ENCODE measurements at places on chromosomes 4 and X. TPM values are rescaled to one million over a fixed set of nuclear protein-coding genes. Genes with fewer than 3 reads are reported as not detected.
A peak's percentile ranks its signal among the peaks of the same experiment; 100 is the strongest.

- no peak overlapping the region for H3K27ac ChIP-seq
- H3K4me3 ChIP-seq: no peak overlapping the region
- H3K36me3 ChIP-seq: no peaks in the 10 kb centered on the region
- no peak for DNase-seq
- H3K4me1 ChIP-seq: no peaks in the 10 kb centered on the region
- no peaks in the 10 kb centered on the region for H3K27me3 ChIP-seq
These were observed 253.1 kb upstream of the EDA2R start for GRCh38 chrX:66892004-66892403.

- H3K4me3 ChIP-seq: no peak overlapping the region
- H3K36me3 ChIP-seq: no peaks in the 10 kb centered on the region
- H3K27me3 ChIP-seq: no peaks in the 10 kb centered on the region
- no peaks in the 10 kb centered on the region for H3K4me1 ChIP-seq
These were observed 131.0 kb upstream of the KLF3 start for GRCh38 chr4:38532908-38533499.

DNA sequence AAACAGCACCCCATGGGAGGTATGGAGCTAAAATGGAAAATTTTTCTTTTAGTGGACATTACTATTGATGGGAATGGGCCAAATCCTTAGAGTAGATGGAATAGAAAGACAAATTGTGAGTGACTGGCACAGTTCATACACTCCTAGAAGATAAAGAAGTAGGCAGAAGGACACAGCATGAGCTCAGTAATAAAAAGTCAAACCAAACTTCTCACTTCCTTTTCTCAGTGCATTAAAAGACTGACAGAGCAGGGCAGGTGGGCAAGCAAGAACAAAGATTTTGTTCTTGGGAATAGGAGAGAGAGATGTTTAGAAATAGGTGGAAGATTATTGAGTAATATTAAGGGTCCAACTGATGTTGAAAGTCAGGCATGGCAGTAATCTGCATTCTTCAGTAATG is 132.5 kb downstream of the ATP10D start:
- no peak overlapping the region for H3K4me3 ChIP-seq
- no peak overlapping the region for H3K27ac ChIP-seq
- no peaks in the 10 kb centered on the region for H3K27me3 ChIP-seq
- DNase-seq: no peak

DNA sequence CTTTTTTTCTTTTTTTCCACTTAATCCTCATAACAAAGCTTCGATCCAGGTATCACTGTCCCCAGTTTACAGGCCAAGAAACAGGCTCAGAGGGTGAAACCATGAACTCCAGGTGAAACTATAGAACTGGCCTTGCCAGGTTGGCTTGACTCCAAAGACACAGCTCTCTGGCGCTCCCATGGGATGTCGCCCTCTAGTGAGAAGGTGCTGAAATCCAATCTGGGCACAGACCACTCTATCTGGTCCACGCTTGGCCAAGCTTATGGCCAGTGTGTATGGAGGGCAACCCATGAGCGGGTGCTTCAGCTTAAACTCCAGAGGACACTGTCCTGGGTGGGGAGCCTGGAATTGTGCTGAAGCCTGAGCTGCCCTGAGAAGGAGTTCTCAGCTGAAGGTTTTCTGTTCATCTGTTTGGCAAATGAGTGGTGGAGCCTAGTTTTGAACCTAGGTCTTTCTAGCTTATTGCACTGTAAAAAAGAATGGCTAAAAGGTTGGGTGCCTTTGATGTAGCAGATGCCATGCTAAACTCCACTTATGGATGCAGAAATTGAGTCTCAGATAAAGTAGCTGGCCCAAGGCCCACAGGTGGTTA is 70.5 kb downstream of the SEL1L3 start:
- H3K4me1 ChIP-seq: no peaks in the 10 kb centered on the region
- peak; percentile 51 for DNase-seq
- H3K27ac ChIP-seq: no peak overlapping the region
- no peaks in the 10 kb centered on the region for H3K36me3 ChIP-seq
- no peak overlapping the region for H3K4me3 ChIP-seq
- H3K27me3 ChIP-seq: no peaks in the 10 kb centered on the region

- H3K4me3 ChIP-seq: no peak overlapping the region
- H3K4me1 ChIP-seq: no peaks in the 10 kb centered on the region
- DNase-seq: no peak
- H3K27ac ChIP-seq: no peak overlapping the region
- no peaks in the 10 kb centered on the region for H3K36me3 ChIP-seq
- no peaks in the 10 kb centered on the region for H3K27me3 ChIP-seq
These were observed 48.7 kb upstream of the SLC7A11 start for GRCh38 chr4:138290805-138291204.

GRCh38 chrX:119288890-119289393 is 52.9 kb downstream of the PGRMC1 start:
- no peaks in the 10 kb centered on the region for H3K36me3 ChIP-seq
- no peaks in the 10 kb centered on the region for H3K4me1 ChIP-seq
- DNase-seq: no peak
- H3K27ac ChIP-seq: no peak overlapping the region
- no peak overlapping the region for H3K4me3 ChIP-seq

DNA sequence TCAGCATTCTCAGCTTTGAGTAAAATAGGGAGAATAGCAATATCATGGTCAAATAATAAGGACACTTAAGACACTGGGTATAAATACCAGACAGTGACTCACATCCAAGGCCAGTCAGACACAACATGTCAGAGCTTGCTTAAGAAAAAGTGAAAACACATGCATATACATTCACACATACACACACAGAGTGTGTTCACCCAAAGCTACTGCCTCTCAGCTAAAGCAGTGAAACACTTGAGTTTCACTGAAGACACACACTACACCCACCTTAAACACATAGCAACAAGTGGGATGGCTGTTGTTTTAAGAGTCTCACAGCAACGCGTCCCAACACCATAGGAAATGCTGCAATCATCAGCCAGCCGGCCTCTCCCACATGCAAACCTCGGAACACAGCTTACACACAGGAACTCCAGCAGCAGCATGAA is 14.4 kb downstream of the SHROOM4 start:
- no peak overlapping the region for H3K4me3 ChIP-seq
- H3K27me3 ChIP-seq: no peaks in the 10 kb centered on the region
- H3K27ac ChIP-seq: no peak overlapping the region
- no peaks in the 10 kb centered on the region for H3K36me3 ChIP-seq

GRCh38 chrX:42948723-42949657 is 171.0 kb upstream of the PPP1R2C start:
- no peak overlapping the region for H3K4me3 ChIP-seq
- H3K27me3 ChIP-seq: no peaks in the 10 kb centered on the region
- H3K36me3 ChIP-seq: no peaks in the 10 kb centered on the region
- H3K4me1 ChIP-seq: no peaks in the 10 kb centered on the region
- no peak overlapping the region for H3K27ac ChIP-seq

The C4orf51 gene
- not detected for total RNA-seq

The GABRE gene
- not detected for total RNA-seq

The OCRL gene
- total RNA-seq: 25.4 TPM

The GPAT3 gene
- 0.74 TPM for total RNA-seq

The RAB40AL gene
- 0.97 TPM for total RNA-seq

The SMIM31 gene
- not detected for total RNA-seq

The CYSLTR1 gene
- 2.1 TPM for total RNA-seq

The TMPRSS11F gene
- not detected for total RNA-seq

All from A673 (cell line).